ENCODE measurements at places on chromosomes 16 and 17.

GRCh38 chr16:52953215-52953614 is 99.5 kb downstream of the CHD9NB start:
- DNase-seq, result no peak

DNA sequence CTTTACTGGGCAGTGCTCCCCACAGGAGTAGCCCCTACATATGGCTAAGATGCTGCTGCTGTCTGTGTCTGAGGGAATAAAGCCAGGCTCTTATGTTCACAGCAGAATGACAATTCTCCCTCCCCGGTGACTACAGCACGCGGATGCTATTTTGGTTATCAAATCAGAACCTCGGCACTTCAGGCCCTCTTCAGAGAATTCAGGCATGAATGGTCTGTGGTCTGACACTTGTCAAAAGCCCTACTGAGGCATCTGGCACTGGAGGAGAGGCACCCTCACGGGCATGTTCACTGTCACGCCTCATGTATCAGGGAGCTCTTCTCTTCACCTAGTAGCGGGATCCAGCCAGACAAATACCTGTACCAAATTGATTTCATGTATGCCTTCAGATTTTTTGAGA is 30.4 kb downstream of the KIAA0513 start:
- DNase-seq, result no peak

DNA sequence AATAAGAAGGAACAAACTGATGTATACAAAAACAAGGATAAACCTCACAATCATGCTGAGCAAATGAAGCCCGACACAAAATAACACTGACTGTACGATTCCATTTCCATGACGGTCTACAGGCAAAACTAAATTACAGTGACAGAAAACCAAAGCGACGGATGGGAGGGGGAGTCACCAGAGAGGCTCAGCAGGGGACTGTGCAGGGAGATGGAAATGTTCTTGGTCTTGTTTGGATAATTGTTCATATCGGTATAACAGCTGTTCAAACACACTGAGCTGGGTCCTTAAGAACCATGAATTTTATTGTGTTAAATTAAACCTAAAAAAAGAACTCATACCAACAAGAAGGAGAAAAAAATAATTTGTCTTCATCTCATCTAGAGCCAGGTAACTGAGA is 97.8 kb downstream of the NXN start:
- DNase-seq, result no peak

GRCh38 chr17:8225813-8226535 is 15.6 kb upstream of the AURKB start:
- DNase-seq, result no peak

DNA sequence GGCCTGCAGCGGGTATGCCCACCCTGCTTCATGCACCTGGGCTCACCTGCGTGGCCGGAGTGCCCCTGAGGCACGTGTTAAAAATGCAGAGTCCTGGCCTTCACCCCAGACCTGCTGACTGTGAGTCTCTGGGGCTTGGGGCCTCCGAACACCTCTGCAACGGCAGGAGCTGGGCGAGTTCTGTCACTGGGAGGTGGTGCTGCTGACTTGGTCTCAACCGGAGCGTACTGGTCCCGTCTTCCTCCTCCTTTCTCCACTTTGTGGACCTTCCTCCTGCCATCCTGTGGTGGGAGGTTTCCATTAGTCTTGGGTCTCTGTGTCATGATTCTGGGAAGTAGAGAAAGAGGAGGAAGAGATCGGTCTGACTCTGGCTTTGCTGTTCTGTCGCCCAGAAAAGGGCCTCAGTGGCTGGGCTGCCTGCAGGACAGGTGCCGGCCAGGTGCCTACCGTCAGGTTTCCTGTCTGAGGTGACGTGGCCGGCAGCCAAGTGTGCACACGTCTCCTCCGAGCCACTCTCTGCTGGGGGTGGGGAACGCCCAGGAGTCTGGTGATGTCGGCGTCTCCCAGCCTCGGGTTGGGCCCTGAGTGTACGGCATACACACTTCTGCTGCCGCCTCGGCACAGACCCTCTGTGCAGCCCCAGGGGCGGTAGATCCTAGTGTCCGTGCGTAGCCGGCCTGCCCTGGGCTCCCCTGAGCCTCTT is 6.9 kb downstream of the TSC2 start:
- DNase-seq, result no peak

DNA sequence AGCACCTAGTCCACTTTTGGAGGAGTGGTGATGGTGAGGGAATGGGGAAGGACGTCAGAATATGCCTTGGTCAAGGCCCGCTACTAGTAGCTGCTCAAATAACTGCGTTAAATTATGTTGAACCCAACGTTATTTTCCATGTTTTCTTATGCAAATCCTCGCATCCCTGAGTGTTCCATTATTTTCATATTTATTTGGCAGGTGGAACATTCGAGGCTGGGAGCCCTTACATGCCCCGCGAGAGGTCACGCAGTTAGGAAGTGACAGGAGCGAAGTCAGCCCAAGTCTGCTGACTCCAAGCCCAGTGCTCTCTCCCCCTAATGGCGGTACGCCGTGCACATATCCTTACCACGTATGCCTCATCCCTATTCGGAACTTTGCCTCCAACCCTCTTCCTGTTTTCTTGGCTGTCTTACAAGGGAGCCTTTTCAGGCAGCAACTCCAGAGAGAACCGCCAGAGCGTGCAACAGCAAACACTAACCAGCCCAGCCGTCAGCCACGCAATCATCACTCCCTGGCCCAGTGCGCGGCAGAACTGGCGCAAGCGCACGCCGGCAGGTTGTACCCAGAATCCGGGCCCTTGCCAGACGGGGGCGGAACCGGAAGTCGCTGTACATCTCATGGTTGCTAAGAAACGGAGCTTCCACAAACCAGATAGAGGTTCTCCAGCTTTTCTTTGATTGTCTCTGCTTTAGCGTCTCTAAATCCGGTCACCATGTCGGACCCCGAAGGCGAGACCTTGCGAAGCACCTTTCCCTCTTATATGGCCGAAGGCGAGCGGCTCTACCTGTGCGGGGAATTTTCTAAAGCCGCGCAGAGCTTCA is at the start of gene ODAD4:
TSS of gene ODAD4 (plus strand) at position 609 of the 824 bp plus-strand sequence. CDS start at position 716, 107 bp downstream.
- DNase-seq, result peak; percentile 89

DNA sequence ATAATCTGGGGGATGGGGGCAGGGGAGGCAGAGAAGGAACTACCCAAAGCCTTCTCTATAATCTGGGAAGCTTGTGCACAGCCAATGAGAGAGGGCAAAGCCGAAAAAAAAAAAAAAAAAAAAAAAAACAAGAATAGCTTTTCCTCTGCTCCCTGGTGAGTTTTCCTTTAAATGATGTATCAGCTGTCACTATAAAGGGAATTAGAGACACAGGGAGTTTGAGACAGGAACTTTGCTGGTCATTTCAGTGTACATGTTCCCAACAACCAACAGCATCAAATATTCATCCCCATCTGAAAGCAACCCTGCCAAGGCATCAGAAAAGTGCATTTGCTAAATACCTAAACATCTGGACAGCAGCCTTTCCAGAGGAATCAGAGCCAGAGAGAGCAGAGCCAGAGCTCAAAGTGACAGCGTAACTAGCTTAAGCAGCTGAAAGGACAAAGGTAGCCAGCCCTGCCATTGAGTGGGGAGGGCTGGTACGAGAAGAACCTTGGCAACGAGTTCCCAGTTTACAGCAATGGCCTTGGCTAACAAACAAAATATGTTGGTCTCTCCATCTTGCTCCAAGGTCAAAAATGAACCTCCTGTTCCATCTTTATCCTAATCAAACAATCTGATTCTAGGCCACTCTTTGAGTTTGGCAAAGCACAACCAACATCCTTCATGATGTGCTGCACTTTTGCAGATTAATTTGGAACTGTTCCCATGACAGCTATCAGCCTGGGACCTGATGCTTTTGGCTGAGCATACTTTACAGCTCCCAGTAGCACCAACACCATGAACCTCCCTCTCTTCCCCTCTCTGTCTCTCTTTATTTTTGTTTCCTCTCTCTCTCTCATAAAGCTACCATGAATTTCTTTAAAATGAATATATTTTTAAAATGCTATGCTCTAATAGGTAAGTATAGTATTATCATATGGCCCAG is 143.7 kb upstream of the GNAO1 start:
- DNase-seq, result no peak

GRCh38 chr16:4202615-4203345 is 39.1 kb downstream of the SRL start:
- no peak for DNase-seq

- DNase-seq, result no peak
These were observed 57.9 kb upstream of the SLC12A3 start for GRCh38 chr16:56807011-56807675.

DNA sequence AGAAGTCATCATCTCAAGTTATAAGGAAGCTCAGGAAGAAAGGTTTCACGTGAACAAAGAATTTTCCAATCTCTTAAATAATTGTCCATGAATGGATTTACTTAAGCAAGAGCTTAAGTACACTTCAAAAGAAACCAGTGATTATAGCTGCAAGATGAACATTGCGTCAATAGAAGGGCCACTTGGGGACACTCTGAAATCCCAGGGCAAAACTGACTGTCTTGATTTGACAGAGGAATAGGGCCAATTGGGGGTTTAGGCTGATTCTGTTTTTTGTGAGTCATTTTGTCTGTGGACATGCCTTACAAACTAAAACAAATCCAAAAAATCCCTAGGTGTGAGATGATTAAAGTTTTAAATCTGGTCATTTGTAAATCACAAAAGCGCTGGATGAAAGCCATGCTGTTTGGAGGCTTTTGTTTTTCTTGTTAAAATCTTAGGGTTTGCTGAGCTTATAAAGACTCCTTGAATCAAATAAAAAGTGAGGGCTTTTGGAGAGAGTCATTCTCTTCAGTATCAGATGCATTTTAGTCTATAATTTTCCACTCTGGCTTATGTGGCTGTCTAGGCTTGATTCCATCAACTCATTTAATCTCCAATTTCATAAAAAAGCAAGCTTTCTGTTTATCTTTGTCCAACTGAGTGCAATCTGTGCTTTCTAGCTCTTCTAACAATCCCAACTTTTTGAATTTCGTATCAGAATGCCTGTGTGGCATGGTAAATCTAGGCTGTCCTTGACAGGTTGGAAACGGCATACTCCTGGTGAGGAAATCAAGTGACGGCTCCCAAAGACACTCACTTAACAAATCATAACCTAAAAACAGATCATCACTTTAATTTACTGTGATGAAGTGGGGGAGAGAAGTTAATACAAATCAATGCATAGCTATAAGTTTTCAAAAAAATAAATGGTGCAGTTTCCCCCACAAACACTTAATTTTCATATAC is 98.2 kb upstream of the SOX9 start:
- no peak for DNase-seq

DNA sequence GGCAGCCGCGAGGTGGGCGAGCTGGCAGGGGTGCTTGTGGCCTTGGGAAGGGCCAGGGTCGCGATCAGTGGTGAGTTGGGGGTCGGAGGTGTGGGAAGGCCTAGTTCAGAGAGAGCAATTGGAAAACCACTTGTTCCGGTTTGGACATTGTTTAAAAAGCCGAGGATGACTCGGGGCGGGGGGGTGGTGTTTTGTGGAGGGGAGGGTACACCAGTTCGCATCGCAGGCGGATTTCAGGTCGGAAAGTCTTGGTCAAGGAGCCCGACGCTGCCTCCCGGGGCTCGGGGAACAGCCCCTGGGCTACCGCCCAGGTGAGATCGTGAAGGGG is 66.4 kb downstream of the KPNA2 start:
- DNase-seq, result no peak

GRCh38 chr17:48961516-48962233 is 6.7 kb downstream of the GIP start:
- no peak for DNase-seq

DNA sequence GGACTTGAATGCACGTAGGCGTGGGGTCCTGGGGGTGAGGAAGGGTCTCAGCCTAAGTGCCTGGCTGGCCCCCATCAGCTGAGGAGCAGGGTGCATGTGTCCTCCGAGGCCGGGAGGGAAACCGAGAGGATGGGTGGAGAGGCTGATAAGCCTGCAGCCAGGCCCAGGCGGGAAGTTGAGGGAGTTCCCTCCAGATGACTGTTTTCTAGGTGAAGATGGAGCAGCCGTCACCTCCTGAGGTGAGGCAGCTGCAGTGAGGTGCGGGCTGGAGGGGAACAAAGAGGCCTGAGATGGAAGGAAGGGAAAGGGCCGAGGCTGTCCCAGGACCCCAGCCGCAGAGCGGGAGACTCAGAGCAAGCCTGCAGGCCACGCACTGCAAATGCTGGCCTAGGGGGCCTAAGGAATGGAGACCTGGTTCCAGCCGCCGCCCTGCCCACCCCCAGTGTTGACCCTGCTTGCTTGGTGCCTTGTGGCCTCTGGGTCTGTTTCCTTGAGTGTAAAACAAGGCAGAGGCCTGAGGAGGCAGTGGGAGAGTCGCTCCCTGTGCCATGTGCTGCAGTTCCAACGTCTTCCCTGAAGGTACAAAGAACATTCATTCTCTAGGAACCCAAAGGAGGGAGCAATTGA is 3.0 kb downstream of the PECAM1 start:
- no peak for DNase-seq

DNA sequence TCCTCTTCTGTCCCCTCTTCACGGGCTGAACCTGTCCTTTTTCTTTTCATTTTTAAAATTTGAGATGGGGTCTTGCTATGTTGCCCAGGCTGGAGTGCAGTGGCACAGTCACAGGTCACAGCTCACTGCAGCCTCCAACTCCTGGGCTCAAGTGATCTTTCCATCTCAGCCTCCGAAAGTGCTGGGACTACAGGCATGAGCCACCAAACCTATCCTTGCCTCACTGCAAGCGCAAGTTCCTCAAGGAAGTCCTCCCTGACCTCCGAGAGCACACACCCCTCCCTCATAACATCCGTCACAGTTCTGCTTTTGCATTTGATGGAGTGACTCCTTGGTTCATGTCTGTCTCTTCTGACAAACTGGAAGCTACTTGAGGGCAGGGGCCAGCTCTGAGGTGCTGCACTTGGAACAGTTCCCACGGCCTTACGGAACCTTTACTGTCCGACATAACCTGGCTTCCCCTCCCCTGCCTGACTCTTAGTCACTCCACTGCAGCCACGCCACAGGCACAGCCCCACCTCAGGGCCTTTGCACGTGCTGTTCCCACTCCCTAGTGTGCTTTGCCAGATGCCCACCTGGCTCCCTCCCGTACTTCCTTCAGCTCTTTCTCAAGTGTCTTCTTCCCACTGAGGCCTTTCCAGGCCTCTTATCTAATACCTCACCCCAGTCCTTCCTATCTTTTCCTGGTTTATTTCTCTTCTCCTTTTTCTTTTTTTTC is 4.4 kb downstream of the TBX6 start:
- no peak for DNase-seq

DNA sequence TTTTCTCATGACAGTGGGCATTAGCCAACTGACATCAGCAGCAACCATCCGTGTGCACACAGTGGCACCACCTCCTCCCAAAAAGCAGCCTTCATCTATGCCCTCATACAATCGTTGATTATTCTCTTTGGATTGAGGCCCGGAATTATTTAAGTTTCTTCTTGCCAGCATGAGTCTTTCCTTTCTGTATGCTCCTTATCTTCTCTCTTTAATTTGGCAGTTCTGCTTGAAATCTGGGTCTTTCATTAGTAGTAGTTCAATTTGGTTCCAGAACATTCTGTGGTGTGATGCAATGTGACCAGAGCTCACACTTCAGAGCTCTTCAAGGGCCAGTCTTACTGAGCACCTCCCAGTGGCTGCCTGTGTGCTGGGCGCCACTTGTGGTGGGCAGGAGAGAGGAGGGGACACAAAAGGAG is 52.2 kb upstream of the STH start:
- DNase-seq, result no peak

- DNase-seq, result peak; percentile 51
These were observed 74.0 kb downstream of the N4BP1 start for GRCh38 chr16:48535831-48536613.
